ENCODE measurements at places on chromosomes 1 and 21.

DNA sequence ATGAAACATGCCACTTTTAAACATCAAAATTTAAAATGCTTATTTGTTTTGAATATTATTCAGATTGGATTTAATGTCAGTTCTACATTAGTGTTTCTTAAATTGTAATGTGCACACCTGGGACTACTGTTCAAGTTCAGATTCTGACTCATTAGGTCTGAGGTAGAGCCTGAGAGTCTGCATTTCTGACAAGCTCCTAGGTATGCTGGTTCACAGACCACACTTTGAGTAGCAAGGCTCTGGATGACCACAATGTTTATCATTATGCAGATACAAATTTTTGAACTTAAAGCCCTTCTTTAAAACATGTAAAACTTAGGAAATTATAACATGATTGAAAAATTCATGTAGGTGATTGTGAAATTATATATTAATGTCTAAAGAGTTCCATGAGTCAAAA lies 40.2 kb downstream of the TTLL7 start:
- DNase-seq = no peak

GRCh38 chr1:151326619-151327222 lies 495 bp downstream of the PI4KB start:
- DNase-seq = no peak

- DNase-seq = no peak
Observed at GRCh38 chr1:210321131-210321530, 7.6 kb upstream of the HHAT start.

DNA sequence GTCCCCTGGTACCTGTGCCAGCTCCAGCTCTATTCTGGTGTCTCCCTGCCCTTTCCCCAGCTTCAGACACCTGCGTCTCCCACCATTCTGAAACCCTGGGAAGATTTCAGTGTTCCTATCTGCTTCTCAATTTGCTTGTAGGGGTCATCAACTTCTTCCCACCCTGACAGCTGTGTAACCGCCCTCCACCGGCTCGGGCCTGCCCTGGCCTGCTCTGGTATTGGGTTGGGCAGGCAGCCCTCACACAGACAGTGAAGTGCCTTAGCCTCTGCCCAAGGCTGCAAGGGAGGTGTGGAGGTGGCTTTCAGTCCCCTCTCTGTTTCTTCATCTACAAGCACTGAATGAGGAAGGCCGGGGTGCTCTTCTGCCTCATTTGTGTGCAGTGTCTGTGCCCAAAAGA lies 97.2 kb downstream of the LAMC2 start:
- DNase-seq = no peak

- DNase-seq = no peak
Observed at GRCh38 chr1:181208083-181208482, 119.6 kb downstream of the IER5 start.

DNA sequence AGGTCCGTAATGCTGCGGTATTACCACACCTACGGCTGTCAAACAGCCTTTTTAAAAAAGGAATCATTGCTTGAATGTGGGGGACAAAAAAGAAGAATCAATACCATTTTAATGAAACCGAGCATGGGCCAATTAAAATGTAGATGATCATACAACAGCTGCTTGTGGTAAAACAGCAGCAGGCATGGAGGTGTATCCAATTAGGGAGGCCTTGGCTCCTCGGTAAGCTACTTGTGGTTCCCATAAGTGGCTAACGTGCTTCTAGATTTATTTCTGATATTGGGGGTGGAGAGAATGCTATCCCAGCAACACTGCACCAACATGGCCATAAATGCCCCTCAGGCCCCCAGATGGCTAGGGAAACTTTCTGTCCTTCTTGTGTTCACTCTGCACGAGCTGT lies 1.8 kb downstream of the PTPN14 start:
- no peak for DNase-seq

DNA sequence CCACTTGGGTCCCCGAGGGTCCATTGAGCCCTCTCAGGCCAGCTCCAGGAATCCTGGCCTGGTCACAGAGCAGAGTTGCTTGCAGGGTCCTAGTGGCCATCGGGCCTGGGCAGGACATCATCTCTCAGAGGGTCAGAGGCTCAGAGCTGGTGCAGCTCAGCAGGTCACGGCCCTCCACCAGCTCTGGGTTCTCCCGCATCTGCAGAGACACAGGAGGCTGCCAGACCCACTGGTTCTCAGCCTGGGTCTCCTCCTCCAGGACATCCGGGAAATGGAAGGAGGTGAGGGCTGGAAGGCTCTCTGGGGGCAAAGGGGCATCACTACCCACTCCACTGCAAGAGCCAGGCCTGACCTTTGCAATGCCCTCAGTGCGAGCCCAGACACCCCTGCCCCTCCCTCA lies 6.5 kb downstream of the TMEM54 start:
- no peak for DNase-seq

DNA sequence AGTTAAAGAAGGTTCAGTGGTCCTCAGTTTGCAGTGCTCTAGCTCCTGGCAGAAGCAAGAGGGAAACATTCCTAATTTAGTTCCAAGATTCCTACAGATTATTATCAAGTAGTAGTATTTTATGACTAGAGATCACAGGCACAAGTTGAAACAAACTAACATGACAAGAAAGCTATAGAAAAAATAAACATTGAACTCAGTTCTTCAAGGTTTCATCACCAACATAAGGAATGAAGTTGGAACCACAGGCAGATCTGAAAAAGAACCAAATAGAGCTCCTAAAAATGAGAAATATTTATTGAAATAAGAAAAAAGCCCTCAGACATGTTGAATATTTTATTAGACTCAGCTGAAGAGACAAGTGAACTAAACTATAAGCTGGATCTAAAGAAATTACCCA lies 40.6 kb downstream of the PDC start:
- DNase-seq = no peak

- no peak for DNase-seq
Observed at GRCh38 chr1:66033781-66034180, 241.1 kb downstream of the PDE4B start.

- DNase-seq = peak; percentile 27
Observed at GRCh38 chr21:34595457-34595856, 19.5 kb downstream of the RCAN1 start.

DNA sequence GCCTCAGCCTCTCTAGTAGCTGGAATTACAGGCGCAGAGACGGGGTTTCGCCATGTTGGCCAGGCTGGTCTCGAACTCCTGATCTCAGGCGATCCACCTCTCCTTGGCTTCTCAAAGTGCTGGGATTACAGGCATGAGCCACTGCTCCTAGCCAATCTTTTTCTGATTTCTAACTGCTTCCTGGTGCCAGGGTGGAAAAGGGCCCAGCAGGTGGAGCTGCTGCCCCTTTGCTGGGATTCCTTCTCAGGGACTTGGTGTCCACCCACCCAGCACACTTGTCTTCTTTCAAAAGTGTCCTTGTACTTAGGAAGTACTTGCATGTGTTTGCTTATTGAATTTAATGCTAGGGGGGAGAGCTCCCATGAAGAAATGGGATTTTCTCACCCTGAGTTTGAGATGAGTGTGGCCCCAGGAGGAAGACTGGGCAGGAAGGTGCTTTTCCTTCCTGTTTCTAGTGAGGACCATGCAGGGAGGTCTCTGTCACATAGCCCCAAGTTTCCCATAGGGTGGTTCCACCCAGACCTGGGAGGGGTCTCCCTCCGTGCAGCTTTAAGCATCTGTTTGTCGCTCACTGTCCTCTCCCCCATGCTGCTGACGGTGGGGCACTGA lies 14.2 kb downstream of the UTP11 start:
- no peak for DNase-seq

- DNase-seq = no peak
Observed at GRCh38 chr21:45256912-45257672, 30.6 kb downstream of the POFUT2 start.

DNA sequence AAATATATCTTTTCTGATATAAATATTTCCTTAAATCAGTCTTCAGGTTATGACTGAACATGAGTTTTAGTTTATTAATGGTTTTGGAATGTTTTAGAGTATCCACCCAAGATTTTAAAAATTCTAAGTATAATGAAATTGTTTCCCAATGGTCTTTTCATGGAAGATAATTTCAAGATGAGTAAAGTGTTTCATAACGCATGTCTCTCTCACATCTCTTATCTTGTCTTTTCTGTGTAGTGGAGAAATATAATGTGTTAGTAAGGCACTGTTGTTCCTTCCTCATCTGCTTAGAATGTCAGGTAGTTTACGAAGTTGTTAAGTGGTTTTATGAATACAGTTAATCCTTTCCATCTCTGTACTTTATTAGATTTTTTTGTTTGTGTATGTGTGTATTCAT lies 49.6 kb downstream of the PLA2G4A start:
- DNase-seq = no peak

DNA sequence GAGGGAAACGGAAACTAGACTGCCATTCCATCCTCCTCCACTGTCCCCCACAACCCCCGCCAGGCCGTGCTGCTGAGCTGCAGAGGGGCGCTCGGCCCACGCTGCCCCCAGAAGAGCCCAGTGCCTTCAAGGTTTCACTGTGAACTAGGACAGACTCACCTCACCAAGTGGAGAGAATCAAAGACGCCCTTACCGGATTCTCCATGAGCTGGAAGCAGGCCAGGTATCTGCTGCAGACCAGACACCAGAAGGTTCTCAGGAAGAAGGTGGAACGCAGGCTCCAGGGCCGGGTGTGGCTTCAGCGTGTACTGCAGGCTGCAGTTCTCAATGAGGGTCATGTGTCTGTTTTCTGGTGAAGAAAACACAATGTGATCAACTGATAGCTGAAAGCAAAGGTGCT lies 30.6 kb downstream of the NPHP4 start:
- DNase-seq = no peak

GRCh38 chr1:200893411-200893901 lies 1.2 kb upstream of the INAVA start:
- no peak for DNase-seq

DNA sequence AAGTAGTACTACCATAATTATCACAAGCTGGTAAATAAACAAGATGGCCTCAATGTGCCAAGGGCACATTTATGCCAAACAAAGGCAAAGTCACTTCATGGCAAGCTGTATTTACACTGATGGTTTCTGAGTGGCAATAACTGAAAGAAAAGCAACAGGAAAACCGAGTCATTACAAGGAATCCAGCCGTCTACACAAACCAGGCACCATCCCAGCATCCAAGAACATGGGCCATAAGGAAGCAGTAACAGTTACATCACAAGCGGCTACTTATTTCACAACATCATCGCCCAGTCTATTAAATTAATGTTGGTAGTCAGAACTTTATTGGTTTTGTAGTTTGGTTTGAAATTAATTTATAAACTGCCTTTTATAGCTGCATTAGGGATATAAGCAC lies 214.2 kb downstream of the RERE start:
- DNase-seq = no peak

DNA sequence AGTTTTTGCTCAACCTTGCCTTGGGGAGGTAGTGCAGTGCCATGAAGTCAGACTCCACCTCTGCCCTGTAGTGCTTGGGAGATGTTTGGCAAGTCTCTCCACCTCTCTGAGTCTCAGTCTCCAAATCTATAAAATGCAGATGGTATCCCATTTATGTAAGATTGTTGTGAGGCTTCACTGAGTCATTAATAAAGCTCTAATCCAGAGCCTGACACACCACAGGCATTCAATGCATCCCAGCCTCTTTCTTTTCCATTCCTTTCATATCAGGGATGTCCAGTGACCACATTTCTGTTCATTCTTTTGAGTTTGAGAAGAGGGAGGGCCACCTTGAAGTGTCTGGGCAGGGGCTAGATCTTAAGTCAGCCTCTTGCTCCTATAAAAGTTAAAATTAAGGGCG lies 37.6 kb upstream of the LMO4 start:
- no peak for DNase-seq

GRCh38 chr1:178121883-178122282 lies 28.0 kb downstream of the RASAL2 start:
- DNase-seq = no peak

DNA sequence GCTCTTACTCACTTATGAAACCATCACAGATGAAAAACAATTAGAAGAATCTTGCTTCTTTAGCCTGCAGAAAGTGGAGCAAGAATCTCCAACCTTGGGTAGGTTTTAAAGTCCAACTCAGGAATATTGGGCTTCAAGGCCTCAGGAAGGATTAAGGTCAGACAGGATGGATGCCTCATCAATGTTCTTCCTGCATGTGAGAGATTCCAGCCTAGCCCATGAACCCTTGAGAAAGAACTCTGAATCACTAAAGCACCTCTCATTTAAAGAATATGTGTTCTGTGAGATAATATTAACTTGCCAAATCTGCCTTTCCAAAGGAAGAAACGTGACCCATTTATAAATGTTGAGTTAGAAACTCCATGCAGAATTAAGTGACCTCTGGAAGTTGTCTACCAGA lies 345.2 kb upstream of the CAMK1G start:
- DNase-seq = no peak

GRCh38 chr1:101075926-101076325 lies 50.3 kb upstream of the DPH5 start:
- no peak for DNase-seq

GRCh38 chr1:212648431-212648830 lies 39.9 kb downstream of the ATF3 start:
- no peak for DNase-seq

GRCh38 chr1:245434280-245434679 lies 279.5 kb downstream of the KIF26B start:
- no peak for DNase-seq

DNA sequence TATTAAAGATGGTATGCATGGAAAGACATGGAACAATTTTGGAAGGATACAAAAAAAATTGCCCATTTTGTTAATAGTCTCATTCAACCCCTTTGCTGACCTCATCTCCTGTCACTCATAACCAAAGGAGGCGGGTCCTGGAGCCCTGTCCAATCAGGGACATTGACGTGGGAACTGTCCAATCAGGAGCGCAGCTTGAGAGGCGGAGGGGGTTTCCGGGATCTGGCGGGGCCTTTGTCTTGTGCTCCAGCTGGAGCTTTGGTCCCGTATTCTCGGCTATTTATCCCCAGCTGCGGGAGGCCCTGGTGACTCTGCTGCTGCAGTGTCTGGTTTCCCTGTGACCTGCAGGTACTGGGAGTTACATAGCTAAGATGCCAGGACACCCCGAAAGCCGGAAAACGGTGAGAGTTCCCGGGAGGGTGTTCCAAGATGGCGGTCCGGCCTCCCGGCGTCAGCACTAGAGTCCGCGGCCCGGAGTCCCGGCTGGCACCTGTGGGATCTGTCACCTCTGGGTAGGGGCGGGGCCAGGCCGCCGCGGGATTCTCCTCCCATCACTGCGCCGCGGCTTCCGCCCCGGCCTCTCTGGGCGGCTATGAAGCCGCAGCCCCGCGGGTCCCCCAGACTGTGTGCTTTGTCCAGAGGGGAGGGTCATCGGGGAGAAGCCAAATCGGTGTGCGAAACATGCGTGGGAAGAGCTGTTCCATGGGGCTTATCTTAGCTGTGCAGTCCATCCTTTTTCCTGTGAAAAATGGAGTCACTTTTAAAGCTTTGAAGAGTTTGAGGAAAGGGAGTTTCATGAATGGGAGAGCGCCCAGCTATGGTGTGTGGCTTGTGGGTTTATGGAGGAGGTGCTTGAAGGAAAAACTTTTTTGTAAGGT lies at the start of gene ZNF678:
Gene ZNF678 (plus strand): TSS at position 233 of the 878 bp plus-strand sequence. CDS start 87,436 bp downstream, outside the sequence.
- peak; percentile 88 for DNase-seq

DNA sequence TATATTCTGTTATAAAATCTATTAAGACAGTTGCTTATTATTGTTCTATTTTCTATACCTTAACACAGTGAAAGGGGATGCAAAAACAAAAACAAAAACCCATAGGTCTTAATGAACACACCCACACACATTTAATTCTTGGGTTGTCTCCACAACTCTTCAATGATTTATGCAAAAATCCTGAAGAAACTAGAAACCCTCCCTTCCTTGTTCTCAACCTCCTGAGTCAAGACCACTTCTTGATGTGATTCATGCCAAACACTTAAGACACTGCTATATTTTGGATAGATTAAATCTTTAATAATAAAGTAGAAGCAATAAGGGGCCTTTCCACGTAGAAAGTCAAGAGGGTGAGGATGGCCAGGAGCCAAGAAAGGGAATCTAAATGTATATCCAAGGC lies 23.4 kb downstream of the SCAF4 start:
- no peak for DNase-seq

- no peak for DNase-seq
Observed at GRCh38 chr1:178727014-178727895, 2.2 kb downstream of the RALGPS2 start.
